ENCODE measurements at places on chromosomes 3 and 15.

GRCh38 chr3:52043750-52044149, 12.6 kb downstream of the DUSP7 start:
- DNase-seq, result no peak

DNA sequence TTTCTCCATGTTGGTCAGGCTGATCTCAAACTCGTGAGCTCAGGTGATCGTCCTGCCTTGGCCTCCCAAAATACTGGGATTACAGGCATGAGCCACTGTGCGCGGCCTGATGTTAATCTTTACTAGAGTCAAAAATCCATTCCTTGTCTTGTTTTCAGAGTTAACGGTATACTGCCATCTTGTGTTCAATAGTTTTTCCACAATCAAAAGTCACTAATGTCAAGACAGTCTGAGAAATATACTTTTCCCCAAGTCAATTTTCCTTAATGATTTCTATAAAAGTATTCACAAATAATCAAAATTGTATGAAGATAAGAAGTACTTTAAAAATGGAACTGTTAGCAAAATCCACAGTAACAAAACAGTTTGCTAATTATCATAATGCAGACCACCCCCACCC, 8.5 kb downstream of the CRBN start:
- DNase-seq, result peak; percentile 26

DNA sequence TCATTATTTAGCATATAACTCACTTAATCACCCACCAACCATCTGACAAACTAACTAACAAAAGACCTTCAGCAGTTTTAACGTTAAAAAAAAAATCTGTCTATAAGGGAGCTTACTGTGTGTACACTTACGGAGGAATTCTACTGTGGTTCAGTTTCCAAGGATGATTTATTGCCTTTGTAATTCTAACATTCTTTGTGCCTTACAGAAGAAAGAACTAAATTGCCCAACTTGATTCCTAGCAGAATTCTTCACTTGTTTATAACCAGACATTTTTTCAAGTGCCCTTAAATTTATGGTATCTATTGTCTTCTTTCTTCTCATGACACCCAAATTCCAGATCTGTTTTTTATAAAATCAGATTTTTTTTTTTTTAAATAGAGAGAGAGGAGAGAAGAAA, 119.7 kb upstream of the IGSF10 start:
- DNase-seq, result peak; percentile 68

DNA sequence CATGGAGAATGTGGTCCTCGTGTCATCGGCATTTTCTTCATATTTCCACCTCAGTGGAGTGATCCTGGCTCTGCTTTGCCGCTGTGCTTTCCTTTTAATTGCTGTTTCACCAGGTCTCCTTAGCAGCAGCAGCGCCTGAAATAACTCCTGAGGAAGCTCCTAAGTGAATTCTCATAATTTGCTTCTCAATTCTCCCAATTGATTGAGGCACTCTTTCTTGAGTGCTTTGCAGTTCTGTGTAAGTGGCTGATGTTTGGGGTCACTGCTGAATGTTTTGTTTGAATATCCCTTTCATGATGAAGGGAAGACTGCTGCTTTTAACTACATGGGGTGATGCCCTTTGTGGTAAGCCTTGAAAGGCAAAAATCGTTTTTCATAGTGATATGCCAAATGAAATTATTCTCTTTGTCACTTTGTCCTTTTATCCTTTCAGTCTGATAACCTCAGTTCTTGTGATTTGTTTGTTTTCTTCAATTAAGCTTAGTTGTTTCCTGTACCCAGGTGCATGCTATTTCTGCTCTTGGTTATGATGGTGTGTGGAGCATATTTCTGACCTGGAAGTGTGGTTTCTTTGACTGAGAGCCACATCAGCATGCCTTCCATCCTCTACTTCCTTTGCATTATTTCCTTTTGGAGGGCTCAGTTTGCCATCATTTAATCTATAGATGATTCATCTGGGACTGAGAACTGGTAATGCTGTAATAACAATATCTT, 36.7 kb downstream of the HMG20A start:
- DNase-seq, result no peak

- no peak for DNase-seq
Observed at GRCh38 chr3:194218646-194219453, 82.9 kb downstream of the HES1 start.

DNA sequence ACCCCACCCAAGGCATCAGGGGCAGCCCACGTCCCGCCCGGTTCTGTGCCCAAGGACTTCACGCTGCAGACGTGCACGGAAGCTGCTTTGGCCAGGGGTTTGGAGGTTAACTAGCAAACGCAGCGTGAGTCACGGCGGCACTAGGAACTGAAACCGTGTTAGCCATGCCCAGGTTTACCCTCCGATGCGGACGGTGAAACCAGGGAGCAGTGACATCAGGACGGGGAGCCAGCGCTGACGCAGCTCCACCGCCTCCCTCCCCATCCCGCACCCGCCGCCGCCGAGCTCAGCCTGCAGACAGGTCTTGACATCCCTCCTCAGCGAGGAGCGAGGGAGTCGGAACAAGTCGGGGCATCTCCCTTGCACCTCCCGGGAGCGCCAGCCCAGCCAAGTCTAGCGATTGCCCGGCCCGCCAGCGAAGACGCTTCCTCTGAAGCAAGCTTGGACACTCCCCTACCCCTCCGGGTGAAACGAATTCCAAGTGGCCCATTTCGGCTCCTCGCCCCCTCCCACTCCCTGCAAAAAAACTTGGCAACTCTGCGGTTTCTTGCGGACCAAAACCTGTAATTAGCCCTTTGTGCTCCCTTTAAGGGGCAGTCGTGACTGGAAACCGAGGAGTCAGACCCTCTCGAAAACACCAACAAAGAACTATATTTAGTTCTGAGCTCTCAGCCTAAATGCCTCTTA, 1.4 kb upstream of the RAP2B start:
- DNase-seq, result peak; percentile 94

DNA sequence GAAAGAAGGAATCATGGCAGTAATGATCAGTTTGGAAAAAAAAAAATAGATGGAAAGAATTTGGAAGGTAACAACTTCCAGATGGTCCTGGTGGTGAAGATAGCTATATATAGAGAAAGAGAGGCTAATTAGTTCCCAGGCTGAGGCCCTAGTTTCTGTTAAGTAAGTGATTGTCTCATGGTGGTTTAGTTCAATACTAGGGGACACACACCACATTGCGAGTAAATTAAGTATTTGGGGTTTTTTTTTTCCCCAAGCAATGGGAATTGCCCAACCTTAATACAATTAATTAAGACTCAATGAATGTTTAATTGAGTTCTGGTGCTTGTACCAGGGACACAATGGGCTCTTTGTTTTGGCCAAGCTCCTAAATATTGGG, 143.8 kb upstream of the WNT5A start:
- peak; percentile 29 for DNase-seq

DNA sequence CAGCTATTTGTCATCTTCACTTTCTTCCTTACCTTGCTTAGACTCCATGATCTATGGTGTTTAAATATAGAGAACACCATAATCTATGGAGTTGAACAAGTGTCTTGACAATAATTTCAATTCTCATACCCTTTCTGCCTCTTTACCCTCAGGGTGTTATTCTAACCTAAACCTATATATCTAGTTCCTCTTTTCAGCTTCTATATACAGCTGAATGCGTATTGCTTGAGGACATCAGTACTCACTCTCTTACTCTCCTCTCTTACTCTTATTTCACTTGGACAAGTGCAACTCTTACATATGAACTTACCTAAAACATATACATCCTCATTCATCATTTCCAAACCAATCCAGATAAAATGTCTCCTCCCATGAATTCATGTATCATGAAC, 187.1 kb downstream of the RAP2B start:
- DNase-seq, result no peak

DNA sequence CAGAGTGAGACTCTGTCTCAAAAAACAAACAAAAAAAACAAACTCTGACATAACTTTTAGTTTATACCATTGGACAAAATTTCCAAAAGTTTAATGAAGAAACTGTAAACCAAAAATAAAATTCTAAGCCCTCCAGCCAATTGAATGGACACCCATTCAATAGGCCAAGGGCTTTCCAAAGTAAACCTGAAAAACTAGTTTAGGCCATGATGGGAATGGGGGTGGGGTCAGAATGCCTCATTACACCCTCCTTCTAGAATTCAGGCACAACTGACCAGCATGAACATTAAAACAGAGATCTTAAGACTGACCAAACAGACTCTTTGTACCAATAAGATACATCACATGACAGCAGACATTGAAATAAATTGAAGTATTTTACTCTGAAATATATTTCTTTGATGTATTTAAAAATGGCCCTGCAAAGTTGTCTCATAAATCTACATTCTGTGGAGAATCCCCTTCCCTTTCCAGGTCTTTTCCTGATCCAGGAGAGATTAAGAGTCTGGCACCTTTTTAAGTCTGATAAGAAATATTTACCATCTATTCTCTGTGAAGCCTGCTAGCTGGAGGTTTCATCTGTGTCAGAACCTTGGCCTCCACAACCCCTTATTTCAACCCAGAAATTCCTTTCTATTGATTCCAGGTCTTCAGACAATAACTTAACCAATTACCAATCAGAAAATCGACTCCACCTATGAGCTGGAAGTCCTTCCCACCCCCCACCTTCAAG, 15.7 kb downstream of the THOC7 start:
- DNase-seq, result no peak

- DNase-seq, result no peak
Observed at GRCh38 chr3:57855943-57856342, 99.8 kb downstream of the SLMAP start.

GRCh38 chr15:25766417-25766816, 96.7 kb downstream of the ATP10A start:
- no peak for DNase-seq

DNA sequence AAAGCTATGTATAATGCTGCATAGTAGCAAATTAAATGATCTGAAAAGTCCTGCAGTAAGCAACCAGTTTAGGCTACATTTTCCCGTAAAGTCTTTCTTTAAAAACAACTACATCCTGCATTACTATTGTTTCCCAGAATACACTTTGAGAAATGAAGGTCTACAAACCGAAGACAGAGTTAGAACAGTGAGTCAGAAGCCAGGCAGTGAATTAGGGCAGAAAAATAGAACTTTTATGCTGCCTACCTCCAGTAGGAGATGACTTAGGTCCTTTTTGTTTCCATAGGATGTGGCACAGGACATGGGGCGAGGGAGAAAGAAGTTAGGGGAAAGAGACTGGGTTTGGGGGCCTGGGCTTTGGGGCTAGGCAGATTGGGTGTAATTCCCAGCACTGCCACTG, 127.3 kb downstream of the PPM1L start:
- DNase-seq, result no peak

DNA sequence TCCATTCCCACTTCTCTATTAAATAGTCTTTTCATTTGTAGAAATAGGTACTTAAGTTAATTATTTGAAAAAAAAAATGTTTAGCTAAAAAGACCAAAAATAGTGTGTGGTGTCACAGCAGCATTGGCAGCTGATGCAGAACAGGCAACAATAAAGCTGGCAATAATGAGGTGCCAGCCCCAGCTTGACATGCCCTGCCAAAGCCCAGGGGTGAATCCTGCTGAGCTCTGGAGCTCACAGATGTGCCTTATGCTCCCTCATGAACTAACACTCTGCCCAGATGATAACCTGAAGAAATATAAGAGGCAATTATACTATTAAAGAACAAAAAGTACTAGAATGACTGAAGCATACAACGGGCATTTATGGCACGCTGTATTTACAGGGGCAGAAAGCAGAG, 63.8 kb downstream of the IGSF11 start:
- DNase-seq, result no peak

DNA sequence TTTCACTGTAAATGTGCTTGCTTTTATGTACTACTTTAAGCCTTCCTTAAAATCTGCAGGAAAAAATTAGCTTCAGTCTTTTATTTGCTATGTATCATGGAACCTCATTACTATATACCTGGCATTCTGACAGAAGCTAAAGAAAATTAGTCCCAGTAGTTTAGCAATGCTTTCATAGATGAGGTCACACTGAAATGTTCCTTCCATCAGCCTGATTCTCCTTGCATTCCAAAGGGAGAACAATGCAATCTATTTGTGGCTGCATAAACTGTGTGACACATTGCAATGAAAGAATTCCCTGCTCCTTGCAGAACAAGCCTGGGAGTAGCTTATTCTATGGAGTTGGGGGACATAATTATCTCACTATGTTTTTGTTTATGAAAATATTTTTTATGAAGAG, 691.5 kb upstream of the ARPP21 start:
- peak; percentile 33 for DNase-seq

- DNase-seq, result no peak
Observed at GRCh38 chr3:47204875-47205274, 41.0 kb upstream of the SETD2 start.

DNA sequence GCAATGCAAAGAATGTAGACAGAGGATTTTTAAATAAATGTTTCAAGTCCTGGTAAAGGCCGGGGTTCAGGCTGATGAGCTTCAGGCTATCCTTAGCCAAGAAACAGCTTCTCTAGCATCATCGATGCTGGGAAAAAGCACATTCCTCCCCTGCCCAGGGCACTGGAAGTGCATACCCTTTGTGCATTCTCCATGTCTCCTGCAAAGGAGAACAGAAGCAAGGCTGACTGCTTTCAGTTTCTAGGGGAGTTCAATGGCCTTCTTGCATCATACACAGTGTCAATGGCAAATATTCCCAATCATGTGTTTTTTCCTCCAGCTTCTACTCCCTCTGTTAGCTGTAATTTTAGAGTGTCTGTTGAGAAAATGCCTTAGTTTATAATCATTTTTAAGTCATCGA, 59.9 kb downstream of the GPR176 start:
- peak; percentile 82 for DNase-seq

DNA sequence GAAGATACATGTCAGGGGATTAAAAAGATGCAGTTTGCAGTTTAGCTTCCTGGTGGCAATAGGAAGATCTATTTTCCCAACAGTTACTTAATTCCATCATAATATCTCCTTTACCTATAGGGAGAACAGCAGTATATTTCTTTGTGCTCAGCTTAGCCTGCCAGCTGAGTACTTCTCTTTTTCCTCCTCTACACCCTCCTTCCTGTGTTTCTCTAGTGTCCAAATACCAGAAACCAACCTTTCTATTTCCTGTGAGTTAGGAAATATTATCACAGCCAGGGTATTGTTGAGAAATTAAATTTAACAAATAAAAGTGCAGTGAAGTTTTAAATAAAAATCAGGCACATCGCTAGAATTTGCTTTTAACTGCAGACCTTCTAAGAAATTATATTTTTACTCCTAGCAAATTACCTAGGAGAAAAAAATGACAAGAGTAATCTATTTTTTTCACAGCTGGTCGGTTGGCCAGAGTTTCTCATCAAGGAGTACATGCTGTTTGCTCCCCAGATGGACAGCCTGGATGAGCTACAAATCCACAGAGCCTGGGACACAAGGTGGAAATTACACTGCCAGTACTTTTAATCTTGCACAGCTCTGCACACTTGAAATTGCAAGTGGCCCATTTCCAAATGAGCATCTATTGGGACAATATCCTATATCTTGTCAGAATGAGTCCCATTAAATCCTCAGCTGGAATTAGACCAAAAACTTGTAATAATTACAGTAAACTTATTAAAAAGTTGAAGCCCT, 185.2 kb upstream of the CFAP20DC start:
- no peak for DNase-seq

- no peak for DNase-seq
Observed at GRCh38 chr3:32110233-32110760, 3.9 kb downstream of the GPD1L start.

GRCh38 chr3:68764554-68764953, 167.8 kb downstream of the TAFA4 start:
- DNase-seq, result no peak
